ENCODE measurements at places on chromosomes 3 and 15. TPM values are rescaled to one million over a fixed set of nuclear protein-coding genes. Genes with fewer than 3 reads are reported as not detected.

GRCh38 chr3:32570421-32571191, at the start of gene DYNC1LI1:
Gene DYNC1LI1 (minus strand): TSS chr3:32570858. CDS start chr3:32570770, 88 bp downstream.
- H3K4me3 ChIP-seq: peak within 1 kb of the TSS; percentile 95
- no peaks in the 10 kb centered on the region for H3K27me3 ChIP-seq
- H3K4me1 ChIP-seq: peaks cover 5% of the 10 kb centered on the region

- no peaks in the 10 kb centered on the region for H3K36me3 ChIP-seq
- no peaks in the 10 kb centered on the region for H3K27me3 ChIP-seq
- no peak overlapping the region for H3K27ac ChIP-seq
- no peak for DNase-seq
Measured at GRCh38 chr3:106332129-106332528, 463.3 kb upstream of the CBLB start.

DNA sequence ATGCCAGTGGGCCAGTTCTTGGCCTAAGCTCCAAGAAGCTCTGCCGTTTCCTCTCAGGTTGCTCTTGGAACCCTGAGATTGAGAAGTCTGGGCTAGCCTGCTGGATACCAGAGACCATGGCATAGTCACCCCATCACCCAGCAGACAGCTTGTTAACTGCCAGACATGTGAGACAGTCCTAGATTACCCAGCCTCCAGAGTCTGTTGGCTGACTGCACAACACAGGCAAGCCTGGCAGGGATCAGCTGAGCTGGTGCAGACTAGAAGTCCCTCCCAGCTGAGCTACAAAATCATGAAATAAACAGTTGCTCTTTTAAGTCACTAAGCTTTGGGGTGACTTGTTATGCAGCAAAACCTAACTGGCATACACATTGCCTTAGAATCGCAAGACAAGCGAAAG, 5.2 kb downstream of the ANAPC13 start:
- no peak overlapping the region for H3K4me3 ChIP-seq
- H3K4me1 ChIP-seq: peaks cover 18% of the 10 kb centered on the region
- no peak for DNase-seq
- H3K27ac ChIP-seq: no peak overlapping the region
- H3K27me3 ChIP-seq: no peaks in the 10 kb centered on the region

DNA sequence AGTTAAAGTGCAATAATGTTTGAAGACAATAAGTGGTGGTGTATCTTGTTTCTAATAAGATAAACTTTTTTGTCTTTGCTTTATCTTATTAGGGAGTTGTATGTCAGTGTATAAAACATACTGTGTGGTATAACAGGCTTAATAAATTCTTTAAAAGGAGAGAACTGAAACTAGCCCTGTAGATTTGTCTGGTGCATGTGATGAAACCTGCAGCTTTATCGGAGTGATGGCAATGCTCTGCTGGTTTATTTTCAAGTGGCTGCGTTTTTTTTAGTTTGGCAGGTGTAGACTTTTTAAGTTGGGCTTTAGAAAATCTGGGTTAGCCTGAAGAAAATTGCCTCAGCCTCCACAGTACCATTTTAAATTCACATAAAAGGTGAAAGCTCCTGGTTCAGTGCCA, 2.7 kb downstream of the RPL15 start:
- no peak for DNase-seq
- no peaks in the 10 kb centered on the region for H3K27me3 ChIP-seq
- H3K36me3 ChIP-seq: peaks cover 30% of the 10 kb centered on the region
- H3K4me1 ChIP-seq: peaks cover 4% of the 10 kb centered on the region

DNA sequence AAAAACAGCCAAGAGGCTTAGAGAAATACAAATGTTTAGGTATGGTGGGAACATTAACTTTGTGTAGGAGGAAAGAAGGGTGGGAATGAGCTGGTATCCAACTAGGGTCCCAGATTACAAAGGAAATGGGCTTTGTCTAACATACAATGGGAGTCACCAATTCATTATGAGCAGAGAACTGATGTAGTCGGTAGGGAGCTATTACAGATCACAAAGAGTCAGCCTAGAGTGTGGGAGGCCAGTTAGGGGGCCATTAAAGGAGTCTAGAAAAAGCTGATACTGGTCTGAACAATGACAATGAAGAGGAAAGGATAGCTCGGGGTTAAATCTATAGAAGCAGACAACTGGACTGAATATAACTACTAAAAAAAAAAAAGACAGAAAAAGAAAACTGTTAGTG, 15.5 kb downstream of the ANO10 start:
- no peaks in the 10 kb centered on the region for H3K4me1 ChIP-seq
- H3K27me3 ChIP-seq: no peaks in the 10 kb centered on the region
- no peak overlapping the region for H3K4me3 ChIP-seq
- no peak overlapping the region for H3K27ac ChIP-seq
- no peak for DNase-seq

CTXN2 gene
- polyA plus RNA-seq: not detected

ZBBX gene
- polyA plus RNA-seq: not detected

CD200R1 gene
- 1.4 TPM for polyA plus RNA-seq

LARP6 gene
- 13.7 TPM for polyA plus RNA-seq

PAQR5 gene
- polyA plus RNA-seq: 0.34 TPM
